ENCODE measurements at places on chromosomes 7 and 10. TPM values are rescaled to one million over a fixed set of nuclear protein-coding genes. Genes with fewer than 3 reads are reported as not detected.

DNA sequence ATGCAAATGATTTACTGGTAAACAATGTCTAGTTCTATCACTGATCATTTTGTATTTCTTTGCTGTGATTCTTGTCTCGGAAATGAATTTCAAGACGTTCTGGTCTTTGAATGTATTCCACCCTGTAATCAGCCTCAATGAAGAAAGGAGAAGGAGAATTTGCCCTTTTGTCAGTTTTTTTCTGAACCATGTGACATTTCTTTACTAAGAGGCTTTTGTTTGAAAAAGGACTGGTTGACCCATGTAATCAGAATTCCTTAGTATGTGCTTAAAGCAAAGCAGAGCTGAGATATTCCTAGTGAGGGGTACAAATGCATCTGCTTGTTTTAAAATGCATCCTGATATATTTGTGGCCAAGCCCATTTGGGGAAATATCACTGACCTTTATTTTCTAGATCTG is 581.6 kb downstream of the ETV1 start:
- DNase-seq = no peak
- H3K4me3 ChIP-seq = no peak overlapping the region
- H3K27ac ChIP-seq = no peak overlapping the region

The RSPH10B gene
- total RNA-seq = not detected

- no peaks in the 10 kb centered on the region for H3K4me1 ChIP-seq
- no peaks in the 10 kb centered on the region for H3K27me3 ChIP-seq
- no peak overlapping the region for H3K4me3 ChIP-seq
- H3K36me3 ChIP-seq = no peaks in the 10 kb centered on the region
- H3K27ac ChIP-seq = no peak overlapping the region
These were observed 182.6 kb upstream of the FEZF1 start for GRCh38 chr7:122487131-122487530.

GRCh38 chr10:102718220-102718619 is 3.8 kb downstream of the SFXN2 start:
- no peaks in the 10 kb centered on the region for H3K4me1 ChIP-seq
- H3K4me3 ChIP-seq = no peak overlapping the region
- H3K27ac ChIP-seq = no peak overlapping the region

The ATOH7 gene
- total RNA-seq = not detected

The PNLIPRP2 gene
- not detected for total RNA-seq

The ANKRD2 gene
- total RNA-seq = not detected

DNA sequence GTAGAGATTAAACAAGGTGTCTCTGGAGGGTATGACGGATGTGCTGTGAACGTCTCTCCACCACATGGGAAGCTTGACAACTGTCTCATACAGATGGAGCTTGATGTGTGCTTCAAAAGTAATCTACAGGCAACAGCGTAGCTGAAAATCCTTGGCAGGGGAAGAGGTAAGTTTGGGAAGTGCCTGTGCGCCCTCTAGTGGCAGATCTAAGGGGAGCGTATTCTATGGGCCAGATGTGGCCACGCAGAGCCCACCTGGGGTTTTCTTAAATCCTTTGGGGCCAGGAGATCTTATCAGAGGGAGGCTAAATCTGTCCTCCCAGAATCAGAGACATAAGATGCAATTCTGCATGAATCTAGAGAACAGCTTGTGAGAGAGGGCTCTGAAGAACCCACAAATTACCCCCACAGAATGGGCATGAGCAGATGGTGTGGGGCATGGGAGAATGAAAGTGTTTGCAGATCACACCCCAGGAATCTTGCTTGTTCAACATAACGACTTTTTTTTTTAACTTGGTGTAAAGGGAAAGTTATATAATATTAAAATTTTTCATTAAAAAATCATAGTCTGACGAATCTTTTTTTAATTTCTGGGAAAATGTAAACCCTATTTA is 91.2 kb upstream of the MPP7 start:
- DNase-seq = peak; percentile 68
- H3K4me1 ChIP-seq = no peaks in the 10 kb centered on the region
- H3K36me3 ChIP-seq = no peaks in the 10 kb centered on the region
- H3K4me3 ChIP-seq = no peak overlapping the region

DNA sequence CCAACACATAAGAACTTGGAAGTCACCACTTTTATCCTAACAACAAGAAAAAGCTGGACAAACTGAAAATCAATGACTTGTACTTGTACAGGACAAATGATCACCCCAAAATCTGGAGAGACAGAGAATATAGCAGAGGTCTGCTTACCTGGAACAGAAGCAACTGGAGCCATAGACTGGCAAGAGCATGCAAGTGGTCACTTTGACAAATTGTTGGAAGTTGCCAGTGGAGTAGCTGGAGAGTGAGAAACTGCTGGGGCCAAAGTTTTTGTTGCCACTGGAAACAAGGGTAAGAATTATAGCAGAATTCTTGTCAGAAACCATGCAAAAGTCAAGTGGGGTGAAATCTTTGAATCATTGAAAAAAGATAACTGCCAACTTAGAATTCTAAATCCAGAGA is 35.2 kb downstream of the NPY start:
- H3K4me3 ChIP-seq = no peak overlapping the region
- no peak overlapping the region for H3K27ac ChIP-seq
- no peaks in the 10 kb centered on the region for H3K36me3 ChIP-seq
- no peak for DNase-seq
- H3K27me3 ChIP-seq = peaks cover 14% of the 10 kb centered on the region

GRCh38 chr7:77838929-77839491 is 40.4 kb downstream of the PHTF2 start:
- H3K36me3 ChIP-seq = no peaks in the 10 kb centered on the region
- peaks cover 14% of the 10 kb centered on the region for H3K4me1 ChIP-seq
- H3K27me3 ChIP-seq = no peaks in the 10 kb centered on the region
- no peak for DNase-seq

The MYL10 gene
- not detected for total RNA-seq

DNA sequence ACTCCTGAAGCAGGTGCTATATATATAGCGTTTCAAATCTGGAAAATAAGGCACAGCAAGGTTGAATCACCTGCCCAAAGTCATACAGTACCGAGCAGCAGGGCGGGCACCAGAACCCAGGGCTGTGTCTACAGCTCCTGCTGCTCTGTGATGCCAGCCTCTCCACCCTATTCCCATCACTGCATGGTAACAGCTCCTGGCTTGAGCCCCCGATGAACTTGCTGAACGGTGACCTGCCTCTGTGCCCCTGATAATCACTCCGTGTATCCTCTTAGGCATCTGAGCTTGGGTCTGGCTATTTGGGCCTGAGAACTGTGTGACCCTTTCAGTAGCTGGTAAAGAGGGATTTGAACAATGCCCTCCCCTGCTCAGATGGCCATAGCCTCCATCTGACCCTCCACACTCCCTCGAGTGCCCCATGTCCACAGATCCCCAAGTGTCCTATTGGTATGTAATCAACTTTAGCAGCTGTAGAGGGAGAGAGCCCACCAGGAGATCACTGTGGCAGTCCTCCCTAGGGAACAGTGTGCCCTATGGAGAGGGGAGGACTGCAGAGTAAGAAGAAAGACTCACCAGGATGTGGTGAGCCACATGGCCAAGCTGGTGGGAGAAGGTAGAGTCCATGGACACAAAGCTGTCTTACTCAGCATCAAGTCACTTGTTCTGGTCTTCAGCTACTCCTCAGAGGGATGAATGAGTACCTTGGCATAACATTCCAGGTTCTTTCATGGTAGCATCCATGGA is 1.1 kb upstream of the ARHGAP22 start:
- H3K27ac ChIP-seq = peak overlapping the region; percentile 89
- no peaks in the 10 kb centered on the region for H3K27me3 ChIP-seq
- peak overlapping the region; percentile 97 for H3K4me3 ChIP-seq
- peak; percentile 77 for DNase-seq
- H3K36me3 ChIP-seq = no peaks in the 10 kb centered on the region

DNA sequence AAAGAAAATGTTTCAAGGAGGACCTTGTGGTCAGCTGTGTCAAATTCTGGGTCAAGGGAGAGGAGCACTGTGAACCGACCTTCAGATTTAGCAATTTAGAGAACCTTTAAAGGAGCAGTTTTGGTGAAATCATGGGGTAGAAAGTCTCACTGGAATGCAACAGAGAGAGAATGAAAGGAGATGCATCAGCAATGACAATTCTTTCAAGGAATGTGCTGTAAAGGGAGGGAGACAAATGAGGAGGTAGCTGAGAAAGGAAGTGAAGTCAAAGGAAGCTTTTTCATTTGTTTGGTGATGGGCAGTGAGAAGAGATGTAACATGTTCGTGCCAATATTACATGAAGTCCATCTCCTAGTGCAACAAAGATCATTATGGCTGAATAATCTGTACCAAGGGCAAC is 166.0 kb downstream of the TSPAN12 start:
- no peaks in the 10 kb centered on the region for H3K36me3 ChIP-seq
- H3K27ac ChIP-seq = no peak overlapping the region
- no peaks in the 10 kb centered on the region for H3K4me1 ChIP-seq
- H3K27me3 ChIP-seq = no peaks in the 10 kb centered on the region

The VSTM4 gene
- total RNA-seq = 9.5 TPM

- H3K4me3 ChIP-seq = peak within 1 kb of the TSS; percentile 85
- H3K4me1 ChIP-seq = peaks cover 30% of the 10 kb centered on the region
- H3K36me3 ChIP-seq = no peaks in the 10 kb centered on the region
- peak; percentile 97 for DNase-seq
- no peaks in the 10 kb centered on the region for H3K27me3 ChIP-seq
- H3K27ac ChIP-seq = peak within 1 kb of the TSS; percentile 92
These were observed at the start of gene IDE for GRCh38 chr10:92573798-92574547. Gene IDE (minus strand): TSS chr10:92574093. CDS start chr10:92574019, 74 bp downstream.

The GRID2IP gene
- not detected for total RNA-seq

GRCh38 chr10:122295451-122295809 is 24.3 kb downstream of the BTBD16 start:
- H3K36me3 ChIP-seq = no peaks in the 10 kb centered on the region
- H3K4me3 ChIP-seq = no peak overlapping the region
- no peak overlapping the region for H3K27ac ChIP-seq
- DNase-seq = no peak

DNA sequence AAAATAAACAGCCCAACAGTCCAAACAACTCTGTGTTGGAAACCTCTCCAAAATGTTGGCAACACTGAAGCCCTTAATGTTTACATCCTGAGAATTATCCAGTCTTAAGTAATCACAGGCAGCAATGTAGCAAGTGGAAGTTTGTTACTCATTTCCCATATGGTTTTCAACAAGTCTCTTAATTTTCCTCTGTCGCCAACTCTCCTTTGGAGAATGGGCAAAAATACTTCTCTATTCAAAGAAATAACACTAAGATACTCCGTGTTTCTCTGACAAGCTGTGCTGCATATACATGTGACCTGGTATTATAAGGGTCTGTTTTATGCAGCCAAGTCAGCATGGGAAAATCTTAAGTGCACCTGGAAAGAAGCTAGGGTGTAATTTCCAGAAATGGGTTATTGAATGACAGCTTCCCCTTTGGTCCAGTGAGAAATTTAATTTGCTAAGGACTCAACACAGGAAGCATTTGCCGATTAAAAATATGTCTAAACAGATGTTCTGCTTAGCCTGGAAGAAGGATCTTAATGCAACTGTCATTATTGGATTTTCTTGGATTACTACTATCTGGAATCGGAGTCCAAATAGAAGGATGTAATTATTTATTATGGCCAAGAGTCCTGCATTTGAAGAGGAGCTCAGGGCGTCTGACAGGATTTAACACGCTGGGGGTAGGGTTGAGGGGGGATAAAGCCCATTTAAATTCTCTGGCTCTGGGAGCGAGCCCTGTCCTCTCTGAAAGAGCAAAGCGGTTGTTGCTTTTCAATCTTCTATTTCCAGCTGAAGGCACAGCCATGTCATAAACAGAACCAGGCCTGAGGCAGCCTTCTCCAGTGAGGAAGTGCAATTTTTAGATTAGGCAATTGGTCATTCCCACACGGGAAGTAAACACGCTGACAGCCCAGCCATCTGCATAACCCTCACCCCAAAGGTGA is 73.1 kb downstream of the TLL2 start:
- no peaks in the 10 kb centered on the region for H3K36me3 ChIP-seq
- H3K27me3 ChIP-seq = 0 out of 2 replicates have a peak, but pooled peaks cover 2% of the 10 kb centered on the region
- H3K27ac ChIP-seq = no peak overlapping the region
- H3K4me1 ChIP-seq = no peaks in the 10 kb centered on the region

DNA sequence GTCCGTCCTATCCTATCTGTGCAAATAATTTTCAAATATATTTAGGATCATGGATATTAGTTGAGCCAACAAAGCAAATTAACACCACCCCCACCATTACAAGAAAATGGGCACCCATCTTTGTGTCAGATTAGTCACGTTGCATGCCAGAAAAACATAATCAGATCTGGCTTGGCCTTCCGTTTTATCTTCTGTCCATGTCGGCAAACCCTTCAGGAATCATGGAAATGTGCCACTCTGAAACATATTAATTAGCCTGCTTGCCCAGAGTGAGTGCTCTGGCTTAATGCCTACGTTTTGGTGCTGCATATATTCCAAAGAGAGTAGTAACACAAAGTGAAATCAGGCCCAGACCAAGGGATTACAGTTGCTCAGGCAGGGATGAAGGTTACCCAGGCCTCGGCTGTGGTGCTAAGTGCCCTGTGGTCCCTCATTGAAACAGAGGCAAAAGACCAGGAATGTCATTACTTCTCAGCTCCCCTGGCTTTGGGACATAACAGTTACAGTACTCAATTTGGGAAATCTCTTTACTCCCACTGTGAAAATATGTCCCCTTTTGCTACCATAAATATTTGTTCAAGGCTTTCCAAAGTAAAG is 154.0 kb upstream of the LSM8 start:
- H3K27me3 ChIP-seq = no peaks in the 10 kb centered on the region
- H3K27ac ChIP-seq = no peak overlapping the region
- H3K4me1 ChIP-seq = no peaks in the 10 kb centered on the region
- H3K36me3 ChIP-seq = no peaks in the 10 kb centered on the region
- no peak overlapping the region for H3K4me3 ChIP-seq

DNA sequence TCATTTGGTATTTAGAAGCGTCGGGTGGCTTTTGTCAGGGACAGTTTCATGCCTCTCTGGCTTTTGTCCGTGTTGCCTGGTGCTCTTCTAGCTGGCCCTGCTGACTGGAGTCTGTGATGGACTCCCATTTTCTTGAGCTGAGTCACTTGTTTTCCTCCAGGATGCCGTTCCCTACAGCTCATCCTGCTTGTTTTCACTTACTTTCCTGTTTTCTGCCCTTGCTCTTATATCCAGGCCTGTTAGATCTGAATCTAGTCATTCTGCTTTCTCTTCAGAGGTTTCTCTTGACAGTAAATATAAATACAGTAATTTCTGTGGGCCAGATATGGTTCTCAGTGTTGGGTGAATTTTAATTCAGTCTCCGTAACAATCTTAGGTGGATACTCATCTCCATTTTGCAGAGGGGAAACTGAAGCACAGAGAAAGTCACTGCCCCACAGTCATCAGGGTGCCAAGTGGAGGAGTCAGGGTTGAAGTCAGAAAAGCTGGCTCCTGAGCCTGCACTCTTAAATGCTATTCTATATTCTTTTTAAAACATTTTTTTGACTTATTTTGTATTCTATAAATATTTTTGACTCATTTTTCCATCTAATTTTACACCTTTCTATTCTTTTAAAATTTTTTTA is 85.4 kb downstream of the CCNY start:
- no peaks in the 10 kb centered on the region for H3K27me3 ChIP-seq
- H3K27ac ChIP-seq = peak overlapping the region; percentile 84
- peak; percentile 94 for DNase-seq
- peak overlapping the region; percentile 57 for H3K4me3 ChIP-seq

The CNPY1 gene
- not detected for total RNA-seq

- H3K4me3 ChIP-seq = no peak overlapping the region
- DNase-seq = no peak
- H3K4me1 ChIP-seq = peaks cover 8% of the 10 kb centered on the region
- H3K27ac ChIP-seq = no peak overlapping the region
These were observed 14.9 kb upstream of the ARPC1B start for GRCh38 chr7:99359465-99360154.

GRCh38 chr10:77636967-77637531 is 559 bp downstream of the KCNMA1 start:
- no peaks in the 10 kb centered on the region for H3K36me3 ChIP-seq
- no peaks in the 10 kb centered on the region for H3K27me3 ChIP-seq
- peak; percentile 48 for DNase-seq
- peaks cover 3% of the 10 kb centered on the region for H3K4me1 ChIP-seq

The EMX2 gene
- 13.4 TPM for total RNA-seq

The FAM25C gene
- not detected for total RNA-seq

- H3K36me3 ChIP-seq = no peaks in the 10 kb centered on the region
- DNase-seq = no peak
These were observed 404.7 kb downstream of the NEBL start for GRCh38 chr10:20492447-20492846.

The EPO gene
- total RNA-seq = not detected
